H9 (cell line): ENCODE measurements at places on chromosomes 1 and 21.

DNA sequence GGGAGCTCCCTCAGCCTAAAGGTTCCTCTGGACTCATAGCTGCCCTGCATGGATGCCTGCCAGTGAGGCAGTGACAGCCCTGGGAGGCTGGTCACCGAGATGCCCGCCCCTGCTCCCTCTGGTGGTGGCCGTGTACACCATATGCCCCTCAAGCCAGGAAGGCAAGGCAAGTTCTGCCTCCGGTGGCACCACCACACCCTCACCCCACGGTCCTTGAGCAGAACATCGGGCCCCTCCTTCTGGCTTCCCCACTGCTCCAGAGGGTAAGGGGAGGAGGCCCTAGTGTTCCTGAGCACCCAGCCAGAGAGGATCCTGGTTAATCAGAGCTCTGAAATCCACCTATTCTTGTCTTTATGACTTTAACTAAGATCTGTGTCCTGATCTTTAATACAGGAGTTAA, 1.5 kb upstream of the S100A14 start:
- DNase-seq, result peak; percentile 75

- no peak for DNase-seq
Measured at GRCh38 chr21:19228226-19228625, 824.6 kb upstream of the TMPRSS15 start.

- no peak for DNase-seq
Measured at GRCh38 chr1:232635778-232636356, 5.9 kb upstream of the SIPA1L2 start.

DNA sequence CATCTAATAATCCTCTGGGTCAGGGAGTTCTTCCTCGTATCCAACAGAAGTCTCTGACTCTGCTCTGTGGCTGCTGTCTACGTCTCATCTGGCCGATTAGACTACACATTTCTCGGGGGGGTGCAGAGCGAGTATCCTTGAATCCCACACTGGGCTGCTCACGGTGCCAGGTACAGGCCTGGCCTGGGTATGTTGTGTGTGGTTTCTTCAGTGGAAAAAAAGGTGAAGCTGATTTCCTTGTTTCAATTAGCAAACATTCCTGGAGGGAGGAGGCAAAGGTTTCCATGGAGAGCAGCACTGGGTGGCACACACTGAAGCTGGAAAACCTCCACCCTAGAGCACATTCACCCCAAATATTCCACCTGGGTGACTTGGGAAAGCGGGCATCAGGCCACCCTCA, 2.0 kb upstream of the RAB7B start:
- DNase-seq, result no peak

DNA sequence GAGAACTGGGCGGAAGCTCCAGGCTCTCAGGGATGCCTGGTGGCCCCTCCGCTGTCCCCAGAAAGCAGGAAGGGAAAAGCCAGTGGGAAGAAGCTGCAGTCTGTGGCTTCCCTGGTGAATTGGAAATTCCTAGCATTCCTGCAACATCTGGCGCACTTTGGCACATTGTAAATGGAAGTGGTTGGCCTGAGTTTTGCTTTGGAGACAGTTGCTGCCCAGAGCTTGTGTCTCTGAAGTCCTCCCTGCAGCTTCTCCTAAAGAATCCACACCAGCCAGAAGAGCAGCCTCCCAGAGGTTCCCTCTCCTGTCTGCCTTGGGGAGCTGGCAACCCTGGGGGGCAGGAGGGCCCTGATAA, 48.2 kb downstream of the ARHGEF10L start:
- peak; percentile 80 for DNase-seq

- no peak for DNase-seq
Measured at GRCh38 chr1:202107321-202107761, 15.4 kb upstream of the GPR37L1 start.

- peak; percentile 71 for DNase-seq
Measured at GRCh38 chr1:29325675-29326074, 89.4 kb downstream of the PTPRU start.

GRCh38 chr1:40532062-40532389, 589 bp downstream of the ZNF684 start:
- DNase-seq, result no peak

- DNase-seq, result no peak
Measured at GRCh38 chr1:157199421-157199755, 61.2 kb upstream of the ETV3 start.

DNA sequence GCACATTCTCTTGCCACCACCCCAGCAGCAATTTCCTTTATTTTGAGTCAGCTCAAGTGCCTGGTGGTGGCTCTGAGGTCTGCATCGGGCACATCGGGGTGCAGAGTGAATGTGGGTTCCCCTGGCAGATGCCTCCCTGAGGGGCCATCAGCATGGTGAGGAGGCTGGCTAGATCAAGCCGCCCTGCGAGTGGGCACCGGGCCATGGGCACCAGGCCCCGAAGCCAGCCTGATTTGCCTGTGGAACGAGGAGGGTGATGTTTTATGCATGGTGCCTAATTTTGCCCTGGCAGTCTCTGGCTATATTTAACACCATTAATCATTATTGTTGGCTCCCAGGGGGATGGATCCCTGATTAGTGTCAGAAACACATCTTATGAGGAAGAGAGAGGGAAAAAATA, 36.3 kb downstream of the ACTL8 start:
- no peak for DNase-seq

- DNase-seq, result no peak
Measured at GRCh38 chr1:11804666-11805421, 920 bp downstream of the MTHFR start.

DNA sequence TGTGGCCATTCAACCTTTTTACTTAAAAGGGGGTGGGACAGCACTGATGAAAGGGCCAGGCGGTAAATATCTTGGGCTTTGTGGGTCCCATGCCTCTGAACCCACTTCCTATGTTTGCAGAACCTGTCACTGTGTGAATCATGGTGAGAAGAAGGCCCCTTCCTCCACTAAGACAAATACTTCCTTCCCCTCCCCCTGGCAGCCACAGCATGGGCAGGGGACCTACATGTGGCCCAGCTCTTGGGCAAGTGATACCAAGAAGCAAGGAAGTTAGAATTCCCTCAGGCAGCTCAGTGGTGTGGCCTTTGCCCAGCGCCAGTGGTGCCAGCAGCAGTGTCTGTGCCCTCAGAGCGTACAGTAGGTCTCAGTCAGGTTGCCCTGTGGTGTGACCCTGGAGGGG, 168.6 kb downstream of the TRIM33 start:
- DNase-seq, result no peak

DNA sequence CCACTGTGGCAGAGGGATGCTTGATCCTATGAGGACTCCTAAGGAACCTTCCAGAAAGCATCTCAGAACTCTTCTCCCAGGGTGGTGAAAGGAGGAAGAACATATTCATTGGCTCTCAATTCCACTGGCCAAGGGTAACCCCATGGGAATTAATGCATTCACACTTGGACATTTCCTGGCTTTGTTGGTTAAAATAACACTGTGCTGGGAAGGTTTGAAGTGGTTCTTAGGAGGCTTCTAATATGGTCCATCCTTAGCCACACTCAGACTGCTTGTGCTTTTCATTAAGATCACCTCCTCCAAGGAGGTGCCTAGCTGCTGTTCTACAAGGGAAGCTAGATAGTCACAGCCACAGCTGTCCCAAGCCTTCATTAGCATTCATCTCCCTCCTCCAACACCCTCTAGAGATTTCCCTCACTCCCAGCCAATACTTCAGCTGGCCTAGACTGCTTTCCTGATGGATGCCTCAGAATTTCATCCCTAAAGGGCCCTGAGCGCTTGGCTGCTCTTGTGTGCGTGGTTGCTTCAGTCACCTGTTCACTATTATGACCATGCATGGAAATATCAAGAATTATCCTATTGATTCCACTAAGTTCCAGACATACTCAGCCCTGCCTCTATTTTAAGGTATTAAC, 544.4 kb downstream of the PLPP3 start:
- no peak for DNase-seq

GRCh38 chr1:240652549-240652948, 40.6 kb upstream of the GREM2 start:
- DNase-seq, result no peak

GRCh38 chr1:156026588-156026987, 5.8 kb upstream of the SSR2 start:
- no peak for DNase-seq

- DNase-seq, result no peak
Measured at GRCh38 chr21:38439426-38439825, 58.9 kb downstream of the ERG start.

- DNase-seq, result no peak
Measured at GRCh38 chr1:180886338-180886737, 26.4 kb upstream of the KIAA1614 start.
